ENCODE measurements at places on chromosomes 16 and 17.

DNA sequence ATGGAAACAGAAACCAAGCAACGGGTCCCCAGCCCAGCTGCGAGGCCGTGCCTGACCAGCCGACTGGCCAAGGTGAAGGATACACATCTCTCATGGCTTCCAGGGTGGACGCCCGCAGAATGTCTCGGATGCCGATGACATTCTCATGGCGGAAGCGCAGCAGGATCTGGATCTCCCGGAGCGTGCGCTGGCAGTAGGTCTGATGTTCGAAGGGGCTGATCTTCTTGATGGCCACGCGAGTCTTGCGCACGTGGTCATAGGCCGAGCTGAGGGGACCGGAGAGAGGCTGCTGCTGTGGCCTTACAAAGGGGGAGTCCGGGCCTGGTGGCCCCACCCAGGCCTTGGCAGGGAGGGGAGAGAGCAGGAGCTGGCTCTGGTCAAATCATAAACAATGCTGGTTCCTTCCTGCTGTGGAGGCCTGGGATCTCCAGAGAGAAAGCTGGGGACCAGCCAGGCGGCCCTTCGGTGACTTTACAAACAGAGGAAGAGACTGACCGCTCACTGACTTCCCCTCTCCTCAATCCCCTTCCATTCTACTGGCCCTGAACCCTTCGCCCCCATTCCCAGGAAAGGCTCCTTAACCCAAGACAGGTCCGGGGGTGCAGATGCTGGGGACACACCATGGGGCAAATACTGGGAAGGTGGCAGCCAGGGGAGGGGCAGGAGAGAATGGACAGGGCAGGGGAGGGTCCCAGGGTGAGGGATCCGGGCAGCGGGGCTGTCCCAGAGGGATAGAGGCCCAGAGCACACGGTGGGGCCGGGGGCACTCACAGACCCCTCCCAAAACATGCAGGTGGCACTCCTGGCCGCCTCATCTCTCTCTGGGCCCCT is 1.1 kb downstream of the MAPK3 start:
- no peak for DNase-seq

- DNase-seq, result no peak
Observed at GRCh38 chr17:55420067-55420775, 1.4 kb downstream of the MMD start.

- no peak for DNase-seq
Observed at GRCh38 chr17:51365090-51365489, 104.7 kb downstream of the UTP18 start.

DNA sequence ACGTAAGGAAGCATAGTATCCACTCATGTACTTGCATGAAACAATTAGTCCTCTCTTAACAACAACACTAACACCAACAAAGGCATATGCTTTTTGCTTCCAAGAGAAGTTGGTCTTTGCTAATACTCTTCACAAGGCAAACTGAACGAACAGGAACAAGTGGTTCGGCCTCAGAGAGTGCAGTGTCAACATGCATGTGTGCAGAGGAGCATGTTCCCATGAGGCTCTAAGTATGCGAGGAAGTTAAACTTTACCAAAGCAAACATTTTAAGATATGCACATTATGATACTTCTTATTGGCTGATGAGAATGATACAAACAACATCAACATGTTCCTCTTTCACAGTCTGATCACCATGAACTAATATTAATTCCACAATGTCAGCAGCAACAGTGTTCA is 285.3 kb upstream of the IRX5 start:
- no peak for DNase-seq

DNA sequence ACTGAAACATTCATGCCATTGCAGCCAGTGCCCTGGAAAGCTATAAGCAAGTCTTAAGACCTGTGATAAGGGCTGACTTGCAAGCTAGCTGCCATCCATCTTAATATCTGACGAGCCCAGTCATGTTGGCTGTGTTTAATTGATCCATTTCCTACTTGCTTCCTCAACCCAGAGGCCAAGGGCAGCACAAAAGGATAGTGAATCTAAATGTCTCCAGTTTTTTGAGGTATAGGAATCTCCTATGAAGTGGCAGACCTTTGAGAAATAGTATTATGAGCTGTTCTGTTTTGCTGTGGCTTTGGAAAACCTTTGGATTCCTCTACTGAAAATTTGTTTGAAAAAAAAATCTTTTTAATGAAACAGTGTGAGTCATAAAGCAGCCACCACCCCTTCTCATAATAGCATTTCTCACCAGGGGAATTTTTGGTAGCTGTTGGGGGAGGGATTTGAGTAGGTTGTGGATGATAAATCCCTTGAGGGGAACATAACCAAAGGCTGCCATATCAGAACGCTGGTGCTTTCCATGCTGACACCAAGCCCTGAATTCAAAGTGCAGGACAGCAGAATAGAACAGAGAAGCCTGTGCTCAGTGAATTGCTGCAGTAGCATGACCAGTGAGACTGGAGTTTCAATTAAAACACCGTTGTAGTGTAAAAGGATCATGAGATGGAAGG is 12.9 kb downstream of the ZNRF1 start:
- no peak for DNase-seq

DNA sequence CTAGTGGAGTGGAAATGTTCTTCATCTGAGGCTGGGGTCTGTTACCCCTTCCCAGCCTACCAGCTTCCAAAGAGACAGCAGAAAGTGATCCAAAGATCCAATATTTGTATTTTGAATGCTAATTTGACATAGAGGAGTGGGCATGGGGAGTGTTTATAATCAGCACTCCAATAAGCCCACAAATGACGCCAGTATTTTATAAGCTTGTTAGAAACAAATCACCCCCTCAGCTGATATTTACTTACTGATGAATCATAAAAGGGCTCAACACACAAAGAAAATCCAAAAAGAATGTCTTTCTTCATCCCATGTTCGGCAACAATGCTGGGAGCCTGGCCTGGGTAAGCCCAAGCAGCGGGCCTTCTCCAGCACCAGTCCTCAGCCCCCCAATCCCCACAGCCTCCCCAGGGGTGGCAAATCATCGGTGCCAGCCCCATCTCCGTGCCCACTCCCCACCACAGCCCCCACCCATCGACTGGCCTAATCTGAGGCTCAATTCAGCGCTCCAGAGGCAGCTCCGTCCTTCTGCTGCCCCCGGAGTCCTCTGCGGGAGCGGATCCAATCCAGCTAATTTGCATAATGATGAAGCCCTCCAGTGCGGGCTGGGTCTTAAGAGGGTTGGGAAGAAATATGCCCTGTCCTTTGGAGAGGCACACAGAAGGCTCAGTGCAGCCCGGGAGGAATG is 169.5 kb downstream of the C16orf78 start:
- no peak for DNase-seq

- no peak for DNase-seq
Observed at GRCh38 chr17:68600067-68600930, 868 bp downstream of the FAM20A start.

GRCh38 chr16:85259115-85259831 is 147.0 kb upstream of the CIBAR2 start:
- DNase-seq, result no peak

GRCh38 chr16:89934611-89935553 is 11.7 kb downstream of the TUBB3 start:
- no peak for DNase-seq

GRCh38 chr17:10125531-10126275 is 72.7 kb downstream of the GAS7 start:
- DNase-seq, result no peak

- no peak for DNase-seq
Observed at GRCh38 chr16:10987361-10988163, 43.2 kb downstream of the CLEC16A start.

DNA sequence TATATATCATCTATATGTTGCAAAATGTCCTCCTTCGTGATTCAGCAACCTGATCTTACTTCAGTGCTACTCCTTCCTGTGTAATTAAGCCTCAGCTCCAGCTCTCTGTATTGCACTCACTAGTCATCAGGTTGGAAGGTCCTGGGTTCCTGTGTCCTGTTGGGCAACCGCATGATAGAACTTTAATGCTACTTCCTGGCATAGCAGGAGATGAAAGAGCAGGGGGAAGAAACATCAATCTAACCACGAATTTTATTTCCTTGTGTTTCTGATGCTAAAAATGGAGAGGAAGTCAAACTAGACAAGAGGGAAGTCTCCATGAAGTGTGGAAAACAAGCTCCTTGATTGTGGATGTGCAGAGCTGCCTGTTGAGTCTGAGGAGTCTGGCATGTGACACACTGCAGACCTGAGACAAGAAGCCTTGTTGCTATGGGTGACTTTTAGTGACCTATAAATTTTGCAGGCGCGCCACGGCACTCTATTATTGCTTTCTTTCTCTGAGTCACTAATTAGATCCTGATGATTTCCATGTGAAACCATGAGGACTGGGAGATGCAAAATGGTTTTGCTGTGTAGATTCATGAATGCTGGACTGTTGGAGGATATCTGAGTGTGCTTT is 25.6 kb downstream of the IGSF6 start:
- no peak for DNase-seq

- DNase-seq, result no peak
Observed at GRCh38 chr17:8116776-8117175, 1.5 kb downstream of the ALOXE3 start.

DNA sequence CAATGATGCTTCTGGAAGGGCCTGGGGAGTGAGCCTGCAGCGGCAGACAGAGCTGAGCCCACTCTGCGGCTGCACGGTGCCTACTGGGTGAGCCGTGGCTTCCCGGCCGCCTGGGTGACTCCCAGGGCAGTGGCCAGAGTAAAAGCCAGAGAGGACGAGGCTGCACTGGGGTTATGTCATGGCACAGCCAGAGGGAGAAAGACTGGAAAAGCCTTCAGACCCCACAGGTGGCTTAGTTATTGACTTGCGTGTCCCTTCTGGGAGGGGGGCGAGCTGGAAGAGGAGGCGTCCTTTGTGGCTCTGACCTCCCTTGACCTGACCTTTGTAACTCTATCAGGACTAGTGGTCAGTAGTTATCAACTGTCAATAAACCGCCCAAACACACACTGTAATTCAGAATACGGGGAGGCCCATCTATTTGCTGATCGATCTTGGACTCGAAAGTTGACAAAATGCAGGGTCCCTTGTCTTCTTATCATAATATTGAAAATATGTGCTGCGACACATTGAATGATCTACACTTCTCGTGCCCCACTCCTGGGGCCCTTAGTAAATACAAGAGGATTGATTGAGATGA is 385.9 kb upstream of the ZFHX3 start:
- DNase-seq, result no peak

GRCh38 chr17:60066576-60066975 is 12.1 kb downstream of the HEATR6 start:
- no peak for DNase-seq
